ENCODE measurements at places on chromosomes 1 and 21.

- peak; percentile 67 for DNase-seq
These were observed 249.3 kb upstream of the DUSP10 start for GRCh38 chr1:221991221-221991620.

DNA sequence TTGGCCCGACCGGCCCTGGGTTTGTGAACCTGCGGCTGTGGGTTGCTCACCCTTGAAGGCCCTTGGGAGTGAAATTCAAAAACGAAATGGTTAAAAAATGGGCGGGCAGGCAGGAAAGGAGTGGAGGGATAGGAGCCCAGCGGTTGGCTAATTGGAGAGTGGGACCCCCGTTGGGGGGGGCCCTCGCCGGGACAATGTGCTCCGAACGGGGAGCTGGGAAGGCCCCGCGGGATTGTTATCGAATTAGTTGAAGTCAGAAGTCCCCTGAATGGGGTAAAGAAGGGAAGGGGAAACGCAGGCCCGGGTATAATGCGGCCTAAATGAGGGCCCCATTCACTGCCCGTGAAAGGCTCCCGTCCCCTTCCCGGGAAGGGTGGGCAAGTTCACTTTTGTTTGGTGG lies 135.7 kb downstream of the PRDM16 start:
- DNase-seq = no peak

DNA sequence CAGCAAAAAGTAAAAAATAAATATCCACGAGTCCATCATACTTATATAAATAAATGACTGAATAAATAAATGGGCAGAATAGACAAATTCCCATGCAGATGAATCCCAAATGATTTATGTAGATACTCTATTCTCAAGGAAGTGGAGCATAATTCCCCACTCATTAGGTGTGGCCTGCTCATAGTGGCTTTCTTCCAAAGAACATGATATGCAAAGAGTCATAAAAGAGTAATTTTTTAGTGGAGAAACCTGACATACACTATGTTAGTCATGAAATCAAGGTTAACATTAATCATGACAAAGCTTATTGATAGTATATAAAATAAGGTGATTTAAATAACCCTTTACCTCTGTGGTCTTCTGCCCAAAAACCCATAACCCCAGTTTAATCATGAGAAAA lies 298.9 kb downstream of the DPYD start:
- peak; percentile 34 for DNase-seq

GRCh38 chr1:34790985-34791384 lies 1.8 kb upstream of the GJA4 start:
- DNase-seq = no peak

GRCh38 chr1:240242601-240243144 lies 151.0 kb downstream of the FMN2 start:
- DNase-seq = peak; percentile 89

- DNase-seq = no peak
These were observed 37.4 kb downstream of the RHOU start for GRCh38 chr1:228772516-228773212.

GRCh38 chr1:40848530-40849189 lies 13.5 kb downstream of the CITED4 start:
- peak; percentile 56 for DNase-seq

DNA sequence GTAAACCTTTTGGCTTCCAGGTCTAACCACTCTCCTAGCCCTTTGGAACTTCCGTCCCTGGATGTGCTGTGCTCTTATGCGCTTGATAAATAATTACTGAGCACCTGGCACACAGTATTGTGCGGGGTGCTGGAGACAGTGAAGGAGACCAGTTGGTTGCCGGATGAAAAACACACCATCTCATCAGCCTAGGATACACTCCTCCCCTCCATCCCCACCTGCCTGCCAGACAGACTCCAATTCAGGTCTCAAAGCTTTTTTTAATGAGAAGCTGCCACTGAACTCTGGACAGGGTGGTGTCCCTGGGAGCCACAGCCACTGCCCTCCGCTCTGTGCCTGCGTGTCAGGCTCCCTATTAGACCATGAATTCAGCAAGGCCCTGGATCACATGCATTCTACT lies 9.2 kb downstream of the GNB1 start:
- no peak for DNase-seq

- DNase-seq = peak; percentile 36
These were observed 42.8 kb downstream of the ACP6 start for GRCh38 chr1:147627435-147628110.

GRCh38 chr1:220983877-220984635 lies 104.8 kb downstream of the HLX start:
- DNase-seq = no peak

- no peak for DNase-seq
These were observed 56.6 kb downstream of the TMEM53 start for GRCh38 chr1:44617703-44618029.

All from amniotic epithelial cell (primary cell).